ENCODE measurements at places on chromosomes 1 and 21. TPM values are rescaled to one million over a fixed set of nuclear protein-coding genes. Genes with fewer than 3 reads are reported as not detected.

Gene FCRL2
- not detected for total RNA-seq

- no peak overlapping the region for H3K4me3 ChIP-seq
- no peaks in the 10 kb centered on the region for H3K27me3 ChIP-seq
- no peak for DNase-seq
- no peaks in the 10 kb centered on the region for H3K36me3 ChIP-seq
- peaks cover 9% of the 10 kb centered on the region for H3K4me1 ChIP-seq
These were observed 111.1 kb upstream of the COL6A1 start for GRCh38 chr21:45870421-45870820.

Gene OPTC
- total RNA-seq, result not detected

DNA sequence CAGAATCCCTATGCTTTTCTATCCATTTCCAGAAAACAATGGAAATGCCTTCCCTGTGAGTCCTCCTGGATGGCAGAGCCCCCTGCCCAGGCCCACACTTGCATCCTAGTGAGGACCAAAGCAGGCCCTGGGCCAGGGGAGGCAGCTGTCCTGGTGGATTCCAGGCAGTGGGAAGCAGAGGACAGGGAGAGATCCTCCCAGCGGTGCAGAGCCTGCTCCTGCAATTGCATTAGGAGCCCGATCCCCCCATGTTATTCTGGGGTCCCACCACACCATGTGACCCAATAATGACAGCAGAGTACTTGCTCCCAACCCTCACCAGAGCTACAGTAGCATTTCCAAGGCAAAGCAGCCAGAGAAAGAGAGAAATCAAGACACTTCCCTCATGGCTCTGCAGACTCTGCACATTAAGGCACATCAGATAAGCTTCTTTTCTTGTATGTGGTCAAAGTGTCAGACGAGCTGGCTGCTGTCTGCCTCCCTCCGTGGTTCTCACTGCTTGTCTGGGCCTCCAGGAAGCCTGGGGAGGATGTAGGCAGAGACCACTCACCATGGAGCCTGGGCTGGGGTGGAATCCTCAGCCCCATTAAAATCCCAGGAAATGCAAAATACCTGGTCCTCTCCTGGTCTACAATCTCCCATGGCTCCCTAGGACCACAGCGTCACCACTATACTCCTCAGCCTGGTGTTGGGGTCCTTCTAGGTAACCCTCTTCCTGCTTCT, 54.9 kb upstream of the RUNX3 start:
- H3K27ac ChIP-seq, result no peak overlapping the region
- H3K4me1 ChIP-seq, result peaks cover 8% of the 10 kb centered on the region
- DNase-seq, result no peak
- H3K36me3 ChIP-seq, result no peaks in the 10 kb centered on the region
- no peak overlapping the region for H3K4me3 ChIP-seq

Gene PRKCZ
- 47.2 TPM for total RNA-seq

DNA sequence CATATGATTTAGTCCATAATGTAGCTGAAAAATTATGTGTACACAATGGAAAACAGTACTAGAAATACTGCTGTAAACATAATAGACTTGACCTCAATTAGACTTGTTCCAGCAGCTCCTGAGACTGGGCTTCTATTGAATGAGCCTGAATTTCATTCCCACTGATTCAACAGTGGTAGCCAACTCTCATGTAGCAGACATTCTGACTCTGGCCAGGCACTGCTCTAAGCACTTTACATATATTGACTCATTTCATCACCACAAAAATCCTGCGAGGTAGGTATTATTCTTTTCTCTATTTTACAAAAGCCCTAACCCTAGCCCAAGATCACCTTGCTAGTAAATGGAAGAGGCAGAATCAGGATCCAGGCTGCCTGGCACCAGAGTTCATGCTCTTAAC, 12.8 kb upstream of the CTSS start:
- no peaks in the 10 kb centered on the region for H3K27me3 ChIP-seq
- H3K4me3 ChIP-seq, result no peak overlapping the region
- no peak for DNase-seq
- H3K27ac ChIP-seq, result no peak overlapping the region
- H3K4me1 ChIP-seq, result no peaks in the 10 kb centered on the region

Gene ATP1A2
- total RNA-seq, result 154 TPM

DNA sequence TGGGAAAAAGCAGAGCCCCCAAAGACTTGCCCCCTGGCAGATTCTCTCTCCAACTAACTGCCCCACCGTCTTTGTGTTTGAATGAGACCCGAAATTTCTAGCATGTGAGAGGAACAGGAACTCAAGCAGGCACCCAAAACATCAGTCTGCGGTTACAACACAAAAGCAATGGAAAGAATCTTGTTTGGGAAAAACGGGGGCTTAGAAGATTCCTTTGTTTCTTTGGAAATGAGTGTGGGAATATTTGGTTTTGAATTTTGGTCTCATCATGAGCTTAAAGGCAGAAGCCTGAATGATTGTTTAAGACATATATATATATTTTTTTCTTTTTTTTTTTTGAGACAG, 188.9 kb upstream of the TMEM51 start:
- no peaks in the 10 kb centered on the region for H3K36me3 ChIP-seq
- no peaks in the 10 kb centered on the region for H3K27me3 ChIP-seq
- DNase-seq, result no peak
- H3K4me1 ChIP-seq, result peaks cover 10% of the 10 kb centered on the region
- H3K4me3 ChIP-seq, result no peak overlapping the region

GRCh38 chr1:198031086-198031485, 113.9 kb downstream of the LHX9 start:
- no peak overlapping the region for H3K27ac ChIP-seq
- H3K36me3 ChIP-seq, result no peaks in the 10 kb centered on the region
- H3K4me1 ChIP-seq, result no peaks in the 10 kb centered on the region
- DNase-seq, result no peak

DNA sequence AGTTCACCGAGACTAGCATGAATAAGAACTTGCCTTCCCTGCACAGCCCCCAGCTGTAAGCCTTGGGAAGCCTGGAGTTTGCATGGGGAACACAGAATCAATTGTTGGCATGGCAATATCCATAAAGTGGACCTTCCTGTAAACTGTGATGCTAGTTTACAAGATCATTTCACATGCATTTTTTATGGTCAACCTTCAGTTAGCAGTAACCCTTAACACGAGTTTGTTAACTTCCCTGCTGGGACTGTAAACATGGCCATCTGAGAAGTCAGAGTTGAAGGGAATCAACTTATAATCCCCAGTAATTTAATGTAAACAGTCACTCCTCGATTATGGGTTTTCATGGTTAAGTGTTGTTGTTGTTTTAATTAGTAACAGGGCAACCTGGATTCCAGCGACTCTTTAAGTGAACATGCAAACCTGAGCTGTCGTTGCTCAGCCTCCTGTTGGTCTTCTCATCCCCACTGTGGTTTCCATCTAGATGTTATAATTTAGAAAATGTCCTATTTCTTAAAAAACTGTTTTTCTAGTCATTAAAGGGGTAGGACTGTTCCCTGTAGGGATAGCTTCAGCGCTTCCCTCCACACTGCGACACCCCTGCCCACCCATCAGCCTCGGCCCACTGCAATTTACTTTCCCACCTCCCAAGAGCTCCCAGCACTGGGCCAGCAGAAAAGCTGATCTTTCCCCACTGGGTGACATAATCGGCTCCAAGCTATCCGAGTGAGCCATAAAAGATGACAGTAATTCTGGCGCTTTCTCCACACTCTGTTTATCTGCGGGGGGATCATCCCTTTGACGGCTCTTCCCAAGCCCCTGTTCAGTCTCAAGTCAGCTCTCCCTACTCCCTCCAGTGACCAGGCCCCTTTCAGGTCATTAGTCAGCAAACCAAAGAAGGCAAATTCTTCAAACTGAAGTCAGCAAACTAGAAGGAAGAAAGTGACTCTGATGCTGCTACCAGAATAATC, 107.6 kb upstream of the IPO9 start:
- H3K27ac ChIP-seq, result peak overlapping the region; percentile 55
- no peaks in the 10 kb centered on the region for H3K27me3 ChIP-seq
- DNase-seq, result no peak
- no peak overlapping the region for H3K4me3 ChIP-seq
- H3K36me3 ChIP-seq, result no peaks in the 10 kb centered on the region

- H3K27me3 ChIP-seq, result no peaks in the 10 kb centered on the region
- no peaks in the 10 kb centered on the region for H3K36me3 ChIP-seq
- no peak for DNase-seq
These were observed 22.0 kb downstream of the MRPL37 start for GRCh38 chr1:54221867-54222484.

Data from neural progenitor cell (in vitro differentiated cells).